ENCODE measurements at places on chromosomes 6 and 20. TPM values are rescaled to one million over a fixed set of nuclear protein-coding genes. Genes with fewer than 3 reads are reported as not detected.

DNA sequence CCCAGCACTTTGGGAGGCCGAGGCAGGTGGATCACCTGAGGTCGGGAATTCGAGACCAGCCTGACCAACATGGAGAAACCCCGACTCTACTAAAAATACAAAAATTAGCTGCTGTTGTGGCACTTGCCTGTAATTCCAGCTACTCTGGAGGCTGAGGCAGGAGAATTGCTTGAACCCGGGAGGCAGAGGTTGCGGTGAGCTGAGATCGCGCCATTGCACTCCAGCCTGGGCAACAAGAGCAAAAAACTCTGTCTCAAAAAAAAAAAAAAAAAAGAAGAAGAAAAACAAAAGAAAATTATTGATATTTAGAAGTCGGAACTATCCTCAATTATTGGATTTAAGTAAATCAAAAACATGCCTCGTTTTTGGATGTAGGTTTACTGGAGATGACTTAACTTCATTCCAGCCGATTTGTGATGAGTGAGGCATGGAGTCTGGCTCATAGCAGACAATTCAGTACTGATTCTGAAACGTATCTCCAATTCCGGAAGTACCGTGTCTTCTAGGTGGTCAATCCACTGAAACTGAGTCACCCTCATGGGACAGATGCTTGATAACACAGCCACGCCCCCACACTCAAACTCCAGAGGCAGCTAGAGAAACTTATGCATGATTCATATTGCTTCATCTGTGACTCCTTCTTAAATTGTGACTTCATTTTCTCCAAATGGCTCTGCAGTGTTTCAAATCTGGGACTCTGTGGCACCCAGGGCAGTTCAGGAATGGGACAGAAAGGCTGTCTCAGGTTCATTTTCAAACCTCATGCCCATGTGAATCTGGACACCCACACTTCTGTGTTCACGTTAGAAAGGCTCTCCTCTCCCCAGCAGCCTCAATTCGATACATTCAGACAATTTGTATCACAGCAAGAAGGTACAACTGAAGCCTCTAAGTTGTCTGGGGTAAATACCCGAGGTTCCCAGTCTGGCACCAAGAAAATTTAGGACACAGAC lies 110.4 kb upstream of the ARMC2 start:
- no peaks in the 10 kb centered on the region for H3K27me3 ChIP-seq
- H3K36me3 ChIP-seq = no peaks in the 10 kb centered on the region
- peaks cover 3% of the 10 kb centered on the region for H3K4me1 ChIP-seq
- no peak overlapping the region for H3K4me3 ChIP-seq
- DNase-seq = peak; percentile 80
- peak overlapping the region; percentile 55 for H3K27ac ChIP-seq

DNA sequence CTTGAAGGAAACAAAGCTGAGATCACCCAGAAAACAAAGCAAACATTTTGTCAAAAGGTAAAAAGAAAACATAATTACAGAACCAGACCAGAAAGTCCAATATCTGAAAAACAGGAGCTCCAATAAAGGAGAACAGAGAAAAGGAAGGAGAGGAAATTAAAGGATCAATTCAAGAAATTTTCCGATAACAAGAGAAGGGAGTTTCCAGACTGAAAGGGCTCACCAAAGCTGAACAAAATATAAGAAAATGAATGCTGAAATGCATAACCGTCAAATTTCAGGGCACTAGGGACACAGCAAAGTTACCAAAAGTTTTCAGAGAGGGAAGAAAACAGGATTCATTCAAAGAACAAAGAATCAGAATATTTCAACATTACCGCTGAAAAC lies 23.9 kb downstream of the ILRUN start:
- no peaks in the 10 kb centered on the region for H3K27me3 ChIP-seq
- no peak overlapping the region for H3K4me3 ChIP-seq
- H3K36me3 ChIP-seq = peaks cover 24% of the 10 kb centered on the region
- peaks cover 35% of the 10 kb centered on the region for H3K4me1 ChIP-seq
- peak overlapping the region; percentile 82 for H3K27ac ChIP-seq

DNA sequence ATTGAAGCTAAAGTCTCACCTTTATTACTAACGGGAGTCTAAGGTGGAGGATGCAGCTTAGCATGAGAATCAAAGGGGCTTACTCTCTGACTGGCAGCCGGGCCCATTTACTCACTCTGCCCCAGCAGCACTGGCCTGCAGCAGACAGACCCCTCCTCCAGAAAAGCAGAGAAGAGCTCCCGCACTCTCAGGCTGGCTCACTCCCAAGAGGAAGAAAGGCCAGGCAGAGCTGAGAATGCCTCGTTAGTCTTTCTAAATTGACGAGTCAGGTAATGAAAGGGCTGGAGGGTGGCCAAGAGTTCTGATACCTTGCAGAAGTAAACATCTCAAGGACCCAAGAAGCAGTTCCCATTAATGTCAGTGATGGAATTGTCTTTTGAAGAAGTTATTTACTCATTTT lies 44.5 kb upstream of the IL20RA start:
- peaks cover 4% of the 10 kb centered on the region for H3K27me3 ChIP-seq
- no peaks in the 10 kb centered on the region for H3K4me1 ChIP-seq
- no peaks in the 10 kb centered on the region for H3K36me3 ChIP-seq
- no peak overlapping the region for H3K27ac ChIP-seq
- DNase-seq = no peak
- no peak overlapping the region for H3K4me3 ChIP-seq

- peaks cover 35% of the 10 kb centered on the region for H3K4me1 ChIP-seq
- DNase-seq = no peak
- H3K4me3 ChIP-seq = no peak overlapping the region
- no peaks in the 10 kb centered on the region for H3K27me3 ChIP-seq
- H3K27ac ChIP-seq = no peak overlapping the region
Measured at GRCh38 chr6:43665376-43665775, 20.5 kb downstream of the RSPH9 start.

- H3K4me3 ChIP-seq = no peak overlapping the region
- DNase-seq = no peak
- no peaks in the 10 kb centered on the region for H3K27me3 ChIP-seq
- H3K27ac ChIP-seq = no peak overlapping the region
- no peaks in the 10 kb centered on the region for H3K36me3 ChIP-seq
- no peaks in the 10 kb centered on the region for H3K4me1 ChIP-seq
Measured at GRCh38 chr20:22861990-22862389, 173.1 kb upstream of the SSTR4 start.

GRCh38 chr6:143223895-143224294 lies 163.2 kb downstream of the AIG1 start:
- peaks cover 82% of the 10 kb centered on the region for H3K36me3 ChIP-seq
- H3K4me3 ChIP-seq = no peak overlapping the region
- no peaks in the 10 kb centered on the region for H3K27me3 ChIP-seq
- DNase-seq = no peak
- H3K4me1 ChIP-seq = peaks cover 8% of the 10 kb centered on the region

DNA sequence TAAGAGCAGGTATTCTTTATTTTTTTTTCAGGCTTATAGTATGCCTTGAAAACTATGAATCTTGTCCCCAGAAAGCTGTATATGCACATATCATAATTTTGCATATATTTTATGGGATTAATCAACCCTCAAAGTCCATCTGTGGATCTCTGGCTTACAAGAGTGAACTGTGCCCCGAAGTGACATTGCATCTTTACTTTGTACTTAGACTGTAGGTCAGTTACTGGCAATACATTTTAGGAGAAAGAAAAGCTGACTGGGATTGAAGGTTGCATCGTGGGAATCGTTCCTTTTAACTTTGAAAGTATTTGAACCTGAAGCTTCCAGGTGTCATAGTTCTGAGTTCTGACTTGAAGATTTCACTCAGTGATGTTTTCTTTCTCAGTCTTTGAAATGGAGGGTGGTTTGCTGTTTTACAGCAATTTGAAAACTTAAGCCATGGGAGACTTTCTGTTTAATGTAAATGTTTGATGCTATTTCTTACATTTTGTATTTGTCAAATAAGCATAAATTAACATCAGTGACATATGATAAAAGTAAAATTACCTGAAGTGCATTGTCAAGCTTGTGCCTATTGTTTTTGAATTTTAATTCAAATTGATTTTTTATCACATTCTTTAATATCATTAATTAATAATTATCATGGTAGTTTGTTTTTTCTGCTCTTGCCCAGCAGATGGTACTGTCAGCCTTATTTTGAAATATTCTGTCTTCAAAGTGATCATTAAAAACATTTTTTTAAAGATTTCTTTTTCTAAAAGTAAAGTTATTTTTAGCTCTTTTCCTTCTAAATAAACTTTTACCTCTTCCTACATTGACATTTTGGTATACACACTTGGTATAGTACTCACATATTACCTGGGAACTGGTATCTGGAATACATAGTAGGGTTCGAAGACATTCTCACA lies 29.0 kb downstream of the L3MBTL3 start:
- H3K4me3 ChIP-seq = no peak overlapping the region
- no peak for DNase-seq
- no peaks in the 10 kb centered on the region for H3K27me3 ChIP-seq
- H3K27ac ChIP-seq = no peak overlapping the region

- H3K27ac ChIP-seq = no peak overlapping the region
- no peaks in the 10 kb centered on the region for H3K36me3 ChIP-seq
- H3K4me3 ChIP-seq = no peak overlapping the region
- H3K27me3 ChIP-seq = no peaks in the 10 kb centered on the region
- H3K4me1 ChIP-seq = no peaks in the 10 kb centered on the region
- no peak for DNase-seq
Measured at GRCh38 chr6:162301128-162301527, 426.4 kb downstream of the PRKN start.

DNA sequence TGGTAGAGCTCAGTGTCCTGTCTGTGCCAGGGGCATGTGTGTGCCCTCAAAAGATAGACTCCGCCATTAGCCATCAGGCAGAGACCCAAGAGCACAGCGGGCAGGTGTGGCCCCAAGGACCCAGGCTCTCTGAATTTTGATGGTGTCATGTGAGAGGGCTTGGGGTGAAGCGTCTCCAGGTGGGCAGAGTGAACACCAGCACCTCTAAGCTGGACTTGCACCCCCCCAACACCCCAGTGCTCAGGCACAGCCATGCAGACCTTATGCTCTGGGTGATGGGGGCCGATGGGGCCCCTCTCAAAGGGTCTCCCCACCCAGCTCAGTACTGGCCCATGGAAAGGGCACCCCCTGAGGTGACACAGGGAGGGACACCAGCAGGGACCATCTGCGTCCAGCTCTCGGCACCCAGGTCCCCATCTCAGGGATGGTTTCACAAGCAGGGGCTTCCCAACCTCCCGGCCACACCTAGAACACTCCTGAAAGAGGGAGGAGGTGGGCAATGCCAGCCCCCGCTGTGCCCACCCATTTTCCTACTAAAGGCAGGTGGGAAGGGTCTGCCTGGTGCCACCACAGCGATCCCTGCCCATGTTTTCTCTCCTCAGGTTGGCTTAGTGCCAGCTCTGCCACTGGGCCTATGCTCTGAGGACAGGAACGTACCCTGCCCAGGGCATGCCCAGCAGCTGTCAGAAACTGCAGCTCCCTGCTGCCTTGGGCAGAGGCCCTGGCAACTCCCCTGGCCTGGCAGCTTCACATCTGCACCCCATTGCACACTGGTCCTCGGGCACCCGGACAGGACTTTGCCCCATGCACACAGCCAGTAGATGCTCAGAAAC lies 3.5 kb downstream of the CST7 start:
- no peaks in the 10 kb centered on the region for H3K36me3 ChIP-seq
- H3K4me1 ChIP-seq = no peaks in the 10 kb centered on the region
- no peaks in the 10 kb centered on the region for H3K27me3 ChIP-seq

- no peaks in the 10 kb centered on the region for H3K36me3 ChIP-seq
- H3K4me1 ChIP-seq = peaks cover 20% of the 10 kb centered on the region
- H3K4me3 ChIP-seq = no peak overlapping the region
- H3K27me3 ChIP-seq = no peaks in the 10 kb centered on the region
- no peak for DNase-seq
Measured at GRCh38 chr6:43883847-43884651, 114.0 kb downstream of the VEGFA start.

DNA sequence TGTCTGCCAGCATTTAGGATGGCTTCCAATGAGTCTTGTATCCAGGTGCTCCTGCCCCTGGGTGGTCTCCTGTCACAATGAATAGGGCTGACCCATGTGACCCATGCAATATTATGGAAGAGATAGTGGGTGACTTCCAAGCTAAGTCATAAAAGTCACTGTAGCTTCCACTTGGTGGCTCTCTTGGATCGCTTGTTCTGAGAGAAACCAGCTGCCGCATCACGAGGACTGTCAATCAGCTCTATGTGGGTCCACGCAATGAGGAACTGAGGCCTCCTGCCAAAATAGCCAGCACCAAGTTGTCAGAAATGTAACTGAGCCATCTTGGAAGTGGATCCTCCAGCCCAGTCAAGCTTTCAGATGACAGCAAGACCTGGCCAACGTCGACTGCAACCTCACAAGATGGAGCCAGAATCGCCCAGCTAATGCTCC lies 14.9 kb upstream of the MATN4 start:
- DNase-seq = peak; percentile 41
- H3K27ac ChIP-seq = no peak overlapping the region
- H3K4me1 ChIP-seq = peaks cover 9% of the 10 kb centered on the region
- H3K36me3 ChIP-seq = no peaks in the 10 kb centered on the region

- DNase-seq = no peak
- peaks cover 28% of the 10 kb centered on the region for H3K4me1 ChIP-seq
- H3K4me3 ChIP-seq = no peak overlapping the region
Measured at GRCh38 chr6:43718387-43719105, 31.0 kb upstream of the MRPS18A start.

DNA sequence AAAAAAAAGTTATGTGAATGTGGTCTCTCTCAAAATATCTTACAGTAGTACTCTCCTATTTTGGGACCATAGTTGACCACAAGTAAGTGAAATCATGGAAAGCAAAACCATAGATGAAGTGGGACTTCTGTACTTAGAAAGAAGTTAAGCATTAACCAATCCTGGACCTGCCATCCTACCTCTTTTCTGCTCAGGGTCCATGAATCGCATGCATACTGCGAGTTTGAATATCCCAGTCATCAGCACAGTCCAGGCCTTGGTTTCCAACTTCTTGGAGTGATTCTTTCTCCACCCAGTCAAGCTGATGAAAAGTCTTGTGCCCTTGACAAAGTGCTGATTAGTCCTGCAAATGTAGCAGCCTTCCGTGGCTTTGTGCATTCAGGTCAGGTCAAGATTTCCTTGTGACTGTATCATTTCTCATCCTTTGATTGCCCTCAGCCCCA lies 46.0 kb downstream of the RNF217 start:
- no peaks in the 10 kb centered on the region for H3K27me3 ChIP-seq
- peaks cover 27% of the 10 kb centered on the region for H3K36me3 ChIP-seq
- no peaks in the 10 kb centered on the region for H3K4me1 ChIP-seq
- no peak for DNase-seq
- H3K4me3 ChIP-seq = no peak overlapping the region
- H3K27ac ChIP-seq = no peak overlapping the region

DNA sequence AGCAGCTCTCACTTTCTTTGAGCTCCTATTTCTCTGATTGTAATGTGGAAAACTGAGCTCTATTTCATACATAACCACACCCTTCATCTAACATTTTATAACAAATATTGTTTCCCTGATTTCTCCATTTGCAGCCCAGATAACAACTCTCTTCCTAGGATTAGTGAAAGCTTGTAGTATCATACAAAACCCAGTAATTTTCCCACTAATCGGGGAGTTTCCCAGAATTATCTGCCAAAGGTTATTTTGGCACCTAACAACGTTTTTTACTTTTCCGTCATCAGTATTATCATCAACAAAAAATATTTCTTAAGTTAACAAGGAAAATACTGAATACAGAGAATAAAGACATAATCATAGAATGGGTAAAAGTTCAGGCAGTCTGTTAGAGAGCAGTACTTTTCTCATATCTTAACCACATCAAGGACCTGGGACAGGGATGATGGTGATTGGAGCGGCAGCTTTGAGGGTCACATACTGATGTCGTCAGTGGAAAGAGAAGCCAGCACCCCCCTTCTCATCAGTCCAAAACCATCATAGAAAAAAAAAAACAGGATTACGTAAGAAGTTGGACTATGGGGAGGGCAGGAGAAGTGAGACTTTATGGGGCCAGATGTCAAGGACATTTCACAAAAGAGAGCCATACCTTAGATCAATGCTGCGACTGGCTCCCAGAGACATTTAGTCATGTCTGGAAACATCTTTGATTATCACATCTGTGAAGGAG lies 166.1 kb upstream of the TNFAIP3 start:
- peaks cover 2% of the 10 kb centered on the region for H3K4me1 ChIP-seq
- peaks cover 23% of the 10 kb centered on the region for H3K27me3 ChIP-seq
- DNase-seq = no peak

The MGME1 gene
- total RNA-seq = 29.2 TPM

The TBP gene
- total RNA-seq = 31.7 TPM

The SLC22A7 gene
- not detected for total RNA-seq

All from K562 (cell line).